ENCODE measurements at places on chromosomes 4 and X. TPM values are rescaled to one million over a fixed set of nuclear protein-coding genes. Genes with fewer than 3 reads are reported as not detected.

BEX5 gene
- not detected for total RNA-seq

MGAT4D gene
- total RNA-seq, result not detected

NIPAL1 gene
- total RNA-seq, result 0.78 TPM

WAS gene
- total RNA-seq, result 0.27 TPM
